Heart left ventricle (tissue), 16 donors: ENCODE measurements at places on chromosomes 3 and 15. TPM values are rescaled to one million over a fixed set of nuclear protein-coding genes. Genes with fewer than 3 reads are reported as not detected.

DNA sequence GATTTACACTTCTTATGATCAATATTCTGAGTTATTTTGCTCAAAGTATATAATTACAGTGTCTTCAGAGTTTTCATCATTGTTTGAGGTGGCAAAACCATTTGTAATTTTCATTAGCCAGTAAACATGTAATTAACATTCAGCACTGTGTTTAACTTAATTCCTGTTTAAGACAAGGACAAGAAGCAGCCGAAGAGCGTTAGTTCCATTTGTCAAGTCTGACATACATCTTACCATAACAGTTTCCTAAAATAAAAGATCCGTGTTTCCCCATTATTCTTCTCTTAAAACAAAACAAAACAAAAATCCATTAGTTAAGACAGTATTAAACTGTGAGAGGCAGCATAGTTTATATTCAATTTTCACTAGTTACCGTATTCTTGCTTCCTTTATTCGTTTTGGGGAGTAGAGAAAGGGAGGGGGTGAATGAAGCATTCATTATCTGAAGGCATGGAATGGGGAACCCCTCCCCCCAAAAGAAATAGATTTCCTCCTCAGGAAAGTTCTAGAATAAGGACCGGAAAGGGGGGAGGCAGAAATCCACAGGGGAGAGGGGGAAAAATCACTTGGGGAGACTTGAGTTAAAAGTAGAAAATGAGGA, 5.5 kb upstream of the NR2F2 start:
- peak overlapping the region; percentile 74 for H3K27ac ChIP-seq
- no peak for DNase-seq
- H3K36me3 ChIP-seq: no peaks in the 10 kb centered on the region
- H3K27me3 ChIP-seq: peaks cover 56% of the 10 kb centered on the region
- H3K4me1 ChIP-seq: peaks cover 3% of the 10 kb centered on the region
- peak overlapping the region; percentile 53 for H3K4me3 ChIP-seq

DNA sequence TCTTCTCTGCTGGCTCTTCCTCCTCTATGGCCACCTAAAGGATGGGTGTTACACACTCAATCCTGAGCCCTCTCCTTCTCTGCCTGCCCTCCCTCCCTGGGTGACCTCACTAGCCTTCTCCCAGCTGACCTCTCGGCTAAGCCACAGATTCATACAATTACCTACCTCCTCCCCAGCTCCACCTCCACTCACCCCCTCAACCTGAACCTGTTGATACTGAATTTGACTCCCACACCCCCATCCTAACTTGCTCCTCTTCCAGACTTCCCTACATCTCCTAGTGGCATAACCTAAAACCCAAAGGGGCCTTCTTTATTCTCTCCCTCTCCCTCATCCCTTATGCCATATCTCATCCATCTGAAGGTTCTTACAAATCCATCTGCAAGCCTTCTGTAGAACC, 17.1 kb downstream of the HOMER2 start:
- H3K27ac ChIP-seq: no peak overlapping the region
- no peaks in the 10 kb centered on the region for H3K36me3 ChIP-seq
- peaks cover 7% of the 10 kb centered on the region for H3K4me1 ChIP-seq

GRCh38 chr3:60973321-60973720, 277.9 kb downstream of the FHIT start:
- H3K4me1 ChIP-seq: no peaks in the 10 kb centered on the region
- no peak overlapping the region for H3K4me3 ChIP-seq
- DNase-seq: no peak
- H3K36me3 ChIP-seq: no peaks in the 10 kb centered on the region
- H3K27me3 ChIP-seq: no peaks in the 10 kb centered on the region
- H3K27ac ChIP-seq: no peak overlapping the region

GRCh38 chr3:73291541-73291940, 230.1 kb downstream of the EBLN2 start:
- H3K4me3 ChIP-seq: no peak overlapping the region

DNA sequence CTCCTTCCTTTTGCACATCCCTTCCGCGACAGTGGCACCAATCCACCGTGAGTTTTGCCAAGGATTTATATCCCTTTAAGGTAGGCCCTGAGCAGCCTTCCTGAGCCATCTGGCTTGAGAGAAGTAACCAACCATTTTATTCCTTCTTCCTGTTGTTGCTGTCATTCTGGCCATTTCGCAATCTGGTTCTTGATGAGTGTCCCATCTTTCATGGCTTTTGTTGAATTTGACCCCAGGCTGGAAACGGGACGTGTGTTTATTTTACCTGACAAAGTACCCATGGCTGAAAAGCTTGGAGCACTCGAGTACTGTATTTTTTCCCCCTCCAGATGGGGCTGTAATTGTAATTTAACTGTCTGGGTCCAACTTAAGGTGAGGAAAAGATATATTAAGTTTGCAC, 173.4 kb downstream of the WNT5A start:
- H3K4me3 ChIP-seq: no peak overlapping the region
- H3K27me3 ChIP-seq: no peaks in the 10 kb centered on the region
- no peak overlapping the region for H3K27ac ChIP-seq
- no peaks in the 10 kb centered on the region for H3K36me3 ChIP-seq
- no peak for DNase-seq

DNA sequence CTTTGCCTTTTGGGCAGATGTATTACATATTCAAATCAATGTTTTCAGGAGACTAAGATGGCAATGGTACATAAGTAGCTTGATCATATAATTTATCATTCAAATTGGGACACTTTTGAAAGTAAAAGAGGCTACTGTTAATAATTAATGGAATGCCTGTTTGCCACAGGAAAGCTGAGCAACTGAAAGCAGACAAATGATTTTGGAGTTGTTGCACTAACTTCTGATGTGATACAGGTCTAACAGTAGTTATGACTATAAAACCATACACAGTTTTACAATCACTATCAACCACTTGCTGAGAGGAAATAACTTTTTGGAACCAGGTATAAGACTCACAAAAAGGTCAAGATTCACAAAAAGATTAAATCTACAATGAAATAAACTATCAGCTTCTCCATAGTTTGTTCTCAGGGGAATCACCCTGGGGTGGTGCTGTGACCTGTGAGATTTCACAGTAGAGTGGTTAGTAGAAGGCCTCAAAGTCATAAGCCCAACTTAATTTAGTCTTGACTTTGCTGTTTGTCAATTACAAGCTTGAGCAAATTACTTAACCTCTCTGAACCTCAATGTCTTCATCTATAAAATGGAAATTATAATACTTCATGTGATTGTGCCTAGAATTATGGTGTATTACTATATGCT, 42.7 kb downstream of the HHLA2 start:
- no peaks in the 10 kb centered on the region for H3K4me1 ChIP-seq
- no peaks in the 10 kb centered on the region for H3K27me3 ChIP-seq
- H3K36me3 ChIP-seq: no peaks in the 10 kb centered on the region
- no peak overlapping the region for H3K27ac ChIP-seq
- no peak for DNase-seq
- H3K4me3 ChIP-seq: no peak overlapping the region

DNA sequence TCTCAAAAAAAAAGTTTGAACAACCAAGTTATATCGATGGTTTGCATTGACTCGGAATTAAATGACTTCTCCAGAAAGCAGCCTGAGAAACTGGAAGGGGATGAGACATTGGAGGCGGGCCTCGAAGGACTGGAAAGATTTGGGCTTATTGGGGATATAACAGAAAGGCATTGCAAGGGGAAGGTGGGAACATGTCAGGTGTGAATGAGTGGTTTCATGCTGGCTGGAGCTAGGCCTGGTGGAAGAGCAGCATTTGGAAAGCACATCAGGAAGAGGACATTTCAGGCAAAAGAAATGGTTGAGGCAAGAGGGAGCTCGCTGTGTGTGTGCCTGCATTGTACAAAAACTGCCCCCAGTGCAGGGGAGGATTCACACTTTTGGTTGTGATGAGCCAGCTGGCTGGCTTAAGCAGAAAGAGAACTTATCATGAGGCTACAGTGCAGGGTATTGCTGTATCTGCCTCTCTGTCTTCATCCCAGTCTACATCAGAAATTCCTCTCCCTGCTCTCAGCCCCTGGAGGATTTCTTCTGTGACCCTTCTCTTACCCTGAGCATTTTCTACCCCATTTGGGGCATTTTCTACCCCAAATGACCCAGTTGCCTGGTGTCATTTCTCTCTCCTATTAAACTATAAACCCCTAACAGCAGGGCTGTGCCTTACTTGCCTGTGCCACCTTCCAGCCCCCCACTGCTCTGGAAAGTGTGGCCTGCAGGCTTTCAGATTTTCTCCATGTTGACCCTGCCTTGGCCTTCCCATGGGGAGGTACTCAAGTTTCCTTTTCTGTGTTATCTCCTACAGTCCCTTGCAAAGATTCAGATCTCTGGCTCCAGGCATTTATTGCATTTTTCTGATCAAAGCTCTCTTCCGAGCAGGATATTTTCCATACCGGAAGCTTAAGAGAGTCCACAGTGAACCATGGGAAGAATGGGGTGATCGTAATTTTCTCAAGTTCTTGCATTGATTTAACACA, 64.4 kb upstream of the FLNB start:
- peaks cover 28% of the 10 kb centered on the region for H3K4me1 ChIP-seq
- H3K36me3 ChIP-seq: no peaks in the 10 kb centered on the region
- no peaks in the 10 kb centered on the region for H3K27me3 ChIP-seq
- DNase-seq: no peak
- H3K4me3 ChIP-seq: no peak overlapping the region

DNA sequence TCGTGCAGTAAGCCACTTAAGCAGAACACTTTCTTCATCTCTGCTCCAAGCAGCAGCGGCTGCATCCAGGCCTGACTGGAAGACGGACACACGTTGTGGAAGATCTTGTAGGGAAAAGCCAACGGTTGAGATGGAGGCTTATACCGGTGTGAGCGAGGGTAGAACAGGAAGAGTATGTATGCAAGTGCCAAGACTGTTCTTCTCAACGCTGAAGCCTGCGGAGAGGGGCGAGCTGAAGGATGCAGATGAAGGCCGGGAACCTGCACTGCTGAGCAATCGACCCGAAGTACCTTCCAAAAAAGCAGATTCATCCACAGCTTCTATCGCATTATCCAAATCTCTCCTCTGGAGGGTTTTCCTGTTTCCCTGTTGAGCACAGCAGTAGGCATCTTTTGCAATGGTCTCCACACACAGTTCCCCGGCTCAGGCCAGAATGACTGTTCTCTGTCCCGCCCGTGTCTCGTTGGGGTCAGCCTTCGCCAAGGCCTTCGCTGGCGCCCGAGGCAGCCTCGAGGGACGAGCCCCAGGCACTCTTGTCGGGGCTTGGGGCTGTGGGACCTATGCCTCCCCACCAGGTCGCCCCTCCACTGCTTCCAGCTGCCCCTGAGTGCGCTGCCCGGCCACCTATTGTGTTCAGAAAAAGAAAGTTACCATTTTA, 22.2 kb upstream of the DYNC1LI1 start:
- H3K36me3 ChIP-seq: no peaks in the 10 kb centered on the region
- no peaks in the 10 kb centered on the region for H3K27me3 ChIP-seq
- H3K4me3 ChIP-seq: no peak overlapping the region
- no peak for DNase-seq

DNA sequence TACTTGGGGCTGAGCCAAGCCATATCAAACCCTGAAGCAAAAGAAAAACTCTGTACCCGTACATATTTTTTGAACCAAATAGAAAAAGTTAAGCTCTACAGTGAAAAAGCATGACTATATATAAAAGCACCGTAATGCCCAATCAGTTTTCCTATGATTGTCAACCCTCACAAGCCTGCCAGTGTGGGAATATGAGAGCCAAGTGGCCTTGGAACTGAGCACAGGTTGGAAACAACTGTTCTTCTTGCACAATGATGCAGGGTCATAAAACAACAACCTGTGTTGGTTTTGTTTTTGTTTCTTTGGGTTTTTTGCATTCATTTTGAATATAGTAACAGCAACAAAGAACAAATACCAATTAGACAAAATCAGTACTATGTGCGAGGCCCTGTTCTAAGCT, 3.5 kb upstream of the ERC2 start:
- no peak for DNase-seq
- H3K4me3 ChIP-seq: no peak overlapping the region
- no peaks in the 10 kb centered on the region for H3K36me3 ChIP-seq
- no peaks in the 10 kb centered on the region for H3K27me3 ChIP-seq
- no peak overlapping the region for H3K27ac ChIP-seq

DNA sequence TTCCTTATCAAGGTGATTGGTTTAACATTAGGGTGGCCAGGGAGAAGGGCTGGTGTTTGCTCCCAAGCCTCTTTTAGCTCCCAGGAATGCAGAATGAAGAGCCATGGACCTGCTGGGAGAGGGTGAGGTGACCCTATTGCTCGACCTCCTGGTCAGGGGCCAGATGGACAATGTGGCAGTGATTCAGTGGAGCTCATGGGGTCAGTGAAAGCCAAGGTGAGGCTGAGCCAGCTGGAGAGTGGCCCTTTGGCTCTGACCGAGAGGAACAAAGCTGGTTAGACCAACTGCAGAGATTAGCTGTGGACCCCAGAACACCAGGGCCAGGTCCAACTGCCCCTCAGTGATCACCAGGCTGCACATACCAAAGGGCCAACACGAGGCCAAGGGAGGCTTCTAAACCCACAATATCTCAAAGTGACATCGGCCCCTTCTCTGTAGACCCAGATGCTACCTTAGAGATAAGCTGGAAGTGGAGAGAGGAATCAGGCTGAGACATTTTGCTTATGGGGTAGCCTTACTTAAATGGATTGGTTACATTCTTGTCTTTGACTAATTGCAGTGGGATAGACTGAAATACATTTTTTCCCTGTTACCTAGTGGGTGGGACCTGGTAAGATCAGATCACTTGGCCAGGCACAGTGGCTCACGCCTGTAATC, 15.8 kb upstream of the BTBD1 start:
- H3K27me3 ChIP-seq: no peaks in the 10 kb centered on the region
- no peak overlapping the region for H3K27ac ChIP-seq
- no peaks in the 10 kb centered on the region for H3K4me1 ChIP-seq
- H3K36me3 ChIP-seq: no peaks in the 10 kb centered on the region
- H3K4me3 ChIP-seq: no peak overlapping the region
- DNase-seq: no peak

- H3K36me3 ChIP-seq: no peaks in the 10 kb centered on the region
- H3K4me3 ChIP-seq: no peak overlapping the region
- no peak overlapping the region for H3K27ac ChIP-seq
These were observed 30.5 kb upstream of the ZFAND6 start for GRCh38 chr15:80028937-80029336.

DNA sequence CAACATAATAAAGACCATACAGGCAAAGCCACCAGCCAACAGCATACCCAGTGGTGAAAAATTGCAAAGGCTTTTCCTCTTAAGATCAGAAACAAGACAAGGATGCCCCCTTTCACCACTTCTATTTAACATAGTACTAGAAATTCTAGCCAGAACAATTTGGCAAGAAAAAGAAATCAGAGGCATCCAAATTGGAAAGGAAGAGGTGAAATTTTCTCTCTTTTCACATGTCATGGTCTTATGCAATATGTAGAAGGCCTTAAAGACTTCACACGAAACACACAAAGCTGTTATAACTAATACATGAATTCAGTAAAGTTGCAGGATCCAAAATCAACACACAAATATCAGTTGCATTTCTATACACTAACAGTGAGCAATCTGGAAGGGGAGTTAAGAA, 120.2 kb downstream of the APBA2 start:
- no peaks in the 10 kb centered on the region for H3K4me1 ChIP-seq
- H3K36me3 ChIP-seq: no peaks in the 10 kb centered on the region
- no peak for DNase-seq
- H3K27ac ChIP-seq: no peak overlapping the region

- H3K4me1 ChIP-seq: peaks cover 7% of the 10 kb centered on the region
- H3K27me3 ChIP-seq: no peaks in the 10 kb centered on the region
- no peak overlapping the region for H3K4me3 ChIP-seq
- no peaks in the 10 kb centered on the region for H3K36me3 ChIP-seq
These were observed 131.4 kb upstream of the UBE2E2 start for GRCh38 chr3:23071758-23072157.

The CSNK1G1 gene
- 8.5 TPM for total RNA-seq

The SPINK8 gene
- not detected for total RNA-seq

The TUSC7 gene
- not detected for total RNA-seq

The SEMA3F gene
- total RNA-seq: 25.3 TPM

The GRIP2 gene
- total RNA-seq: 37.3 TPM

The VEPH1 gene
- total RNA-seq: not detected
